Substantia nigra (tissue), 51 donors: ENCODE measurements at places on chromosomes 4 and X.

- DNase-seq: no peak
These were observed 1062.5 kb downstream of the ADGRL3 start for GRCh38 chr4:62262676-62263075.

DNA sequence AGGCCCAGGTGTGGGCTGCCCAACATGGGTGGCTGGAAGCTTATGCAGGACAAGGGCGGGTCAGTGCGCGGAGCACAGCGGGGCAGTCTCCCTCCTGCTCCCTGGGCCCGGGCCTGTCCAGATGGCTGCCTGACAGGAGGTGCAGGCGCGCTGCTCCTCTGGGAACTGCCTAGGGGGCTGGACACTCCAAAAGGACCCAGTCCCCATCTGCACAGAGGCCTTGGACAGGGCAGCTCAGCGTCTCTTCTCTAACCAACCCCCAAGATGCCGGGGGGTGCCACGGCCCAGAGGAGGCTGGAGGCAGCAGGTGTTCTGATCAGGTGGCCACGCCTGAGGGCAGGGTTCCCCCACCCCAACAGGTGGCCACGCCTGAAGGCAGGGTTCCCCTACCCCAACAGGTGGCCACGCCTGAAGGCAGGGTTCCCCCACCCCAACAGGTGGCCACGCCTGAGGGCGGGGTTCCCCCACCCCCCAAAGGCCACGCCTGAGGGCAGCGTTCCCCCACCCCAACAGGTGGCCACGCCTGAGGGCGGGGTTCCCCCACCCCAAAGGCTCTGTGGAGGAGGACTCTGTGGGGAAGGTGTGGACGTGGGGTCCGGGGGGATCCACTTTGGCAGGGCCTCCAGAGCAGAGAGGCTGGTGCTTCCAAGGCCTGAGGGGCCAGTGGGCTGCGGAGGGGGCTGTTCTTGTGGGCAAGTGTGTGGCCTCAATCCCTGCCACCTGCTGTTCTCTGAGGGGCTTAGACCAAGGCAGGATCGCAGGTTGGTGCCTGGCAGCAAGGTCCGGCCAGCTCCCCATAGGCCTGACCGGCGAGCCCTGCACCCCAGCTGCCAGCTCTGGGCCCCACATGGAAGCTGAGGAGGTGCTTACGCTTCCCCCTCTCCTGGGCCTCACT is 36.1 kb downstream of the CPLX1 start:
- no peak for DNase-seq

GRCh38 chr4:4901877-4902276 is 42.4 kb downstream of the MSX1 start:
- no peak for DNase-seq

- DNase-seq: no peak
These were observed 17.7 kb downstream of the IQSEC2 start for GRCh38 chrX:53263597-53264094.

GRCh38 chr4:54937501-54937900 is 187.9 kb downstream of the KDR start:
- DNase-seq: no peak
